ENCODE measurements at places on chromosomes 6 and 20.

DNA sequence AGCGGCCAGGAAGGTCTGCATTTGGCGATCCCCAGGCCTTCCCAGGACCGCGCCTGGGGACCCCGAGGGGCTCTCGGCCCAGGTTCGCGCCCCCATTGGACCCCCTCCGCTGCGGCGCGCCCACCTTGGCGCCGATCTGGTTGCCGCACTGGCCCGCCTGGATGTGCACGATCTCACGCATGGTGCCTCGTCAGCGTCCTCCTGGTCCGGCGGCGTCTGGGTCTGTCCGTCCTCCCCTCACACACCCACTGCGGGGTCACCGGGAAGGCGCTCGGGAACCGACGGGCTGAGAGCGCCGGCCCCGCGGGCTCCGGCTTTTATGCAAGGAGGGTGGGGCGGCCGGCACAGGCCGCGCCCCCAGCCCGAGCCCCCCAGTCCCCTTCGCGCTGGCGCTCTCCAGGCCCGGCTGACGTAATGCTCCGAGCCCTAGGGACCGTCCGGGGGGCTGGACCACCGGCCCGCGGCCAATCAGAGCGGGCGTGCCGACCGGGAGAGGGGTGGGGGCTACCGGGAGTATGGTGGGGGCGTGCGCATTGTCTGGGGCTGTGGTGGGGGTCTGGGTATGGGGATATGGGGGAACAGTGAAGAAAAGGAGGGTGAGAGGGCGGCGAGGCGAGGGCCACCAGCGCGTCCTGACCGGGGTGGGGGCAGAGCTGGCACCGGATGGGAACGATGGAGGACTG is at the start of gene TUBB2B:
Gene TUBB2B (minus strand): TSS at position 291 of the 683 bp plus-strand sequence. CDS start 110 bp downstream, at position 181.
- peak; percentile 69 for DNase-seq

- peak; percentile 79 for DNase-seq
Observed at GRCh38 chr20:63553933-63554290, at the start of gene FNDC11. FNDC11 (plus strand) TSS chr20:63554159; CDS start chr20:63555664, 1,505 bp downstream.

DNA sequence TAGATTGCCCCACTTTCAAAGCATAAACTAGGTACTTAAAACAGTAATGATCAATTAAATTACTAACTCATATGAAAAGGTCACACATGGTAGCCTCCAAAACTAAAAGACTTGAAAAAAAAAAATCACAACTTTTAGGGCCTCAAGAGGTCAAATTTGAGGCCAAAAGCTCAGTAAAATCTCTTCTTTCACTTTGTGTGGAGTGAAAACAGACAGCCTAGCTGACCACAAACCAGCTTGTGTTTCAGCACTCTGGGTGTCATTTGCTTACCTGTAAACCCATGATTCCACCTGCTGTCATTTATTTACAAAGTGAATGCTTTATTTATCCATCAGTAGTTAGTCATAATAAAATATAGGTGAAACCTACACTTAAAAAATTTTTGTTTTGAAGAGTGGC is 34.0 kb downstream of the GNAS start:
- DNase-seq, result no peak

GRCh38 chr20:23337312-23337711 is 13.3 kb upstream of the NXT1 start:
- DNase-seq, result no peak

DNA sequence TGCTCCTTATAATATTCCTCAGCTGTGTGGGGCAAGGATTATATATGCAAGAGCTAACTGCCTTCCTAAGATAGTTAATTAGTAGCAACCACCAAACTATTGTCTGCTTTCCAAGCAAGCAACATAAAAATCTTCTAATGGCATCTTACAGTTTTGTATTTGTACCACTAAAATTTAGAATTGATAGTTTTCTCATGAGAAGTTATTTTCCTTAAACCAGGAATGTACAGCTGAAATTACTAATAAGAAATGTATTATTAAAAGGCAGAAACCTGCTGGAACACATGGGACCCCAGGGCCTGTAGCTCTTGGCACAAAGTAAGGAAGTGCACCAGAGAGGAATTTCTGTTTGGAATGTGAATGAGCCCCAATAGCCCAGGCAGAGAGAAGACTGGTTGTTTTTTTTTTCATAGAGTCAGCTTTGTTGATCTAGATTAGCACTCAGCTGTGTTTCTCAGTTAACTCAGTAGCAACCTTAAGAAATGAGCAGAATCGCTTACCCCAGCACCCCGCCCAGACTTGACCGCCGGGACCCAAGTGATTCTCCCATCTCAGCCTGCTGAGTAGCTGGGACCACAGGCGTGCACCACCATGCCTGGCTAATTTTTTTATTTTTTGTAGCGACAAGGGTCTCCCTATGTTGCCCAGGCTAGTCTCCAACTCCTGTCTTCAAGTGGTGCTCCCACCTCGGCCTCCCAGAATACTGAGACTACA is 2.6 kb downstream of the MGME1 start:
- DNase-seq, result no peak

DNA sequence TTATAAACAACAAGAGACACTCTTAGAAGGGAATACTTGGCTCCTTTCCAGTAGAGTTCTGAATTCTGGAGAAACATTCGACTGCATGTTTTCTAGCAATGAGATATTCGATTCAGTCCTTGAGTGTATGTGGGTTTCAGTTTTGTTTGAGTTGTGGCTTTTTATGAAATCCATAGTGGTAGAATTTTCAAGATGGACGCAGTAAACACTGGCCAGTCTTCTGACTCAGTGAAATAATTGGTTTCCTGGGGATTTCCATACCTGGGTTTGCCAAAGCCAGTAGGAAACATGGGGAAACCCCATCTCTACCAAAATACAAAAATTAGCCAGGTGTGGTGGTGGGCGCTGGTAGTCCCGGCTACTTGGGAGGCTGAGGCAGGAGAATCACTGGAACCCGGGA is 273.5 kb upstream of the PLCB4 start:
- no peak for DNase-seq

DNA sequence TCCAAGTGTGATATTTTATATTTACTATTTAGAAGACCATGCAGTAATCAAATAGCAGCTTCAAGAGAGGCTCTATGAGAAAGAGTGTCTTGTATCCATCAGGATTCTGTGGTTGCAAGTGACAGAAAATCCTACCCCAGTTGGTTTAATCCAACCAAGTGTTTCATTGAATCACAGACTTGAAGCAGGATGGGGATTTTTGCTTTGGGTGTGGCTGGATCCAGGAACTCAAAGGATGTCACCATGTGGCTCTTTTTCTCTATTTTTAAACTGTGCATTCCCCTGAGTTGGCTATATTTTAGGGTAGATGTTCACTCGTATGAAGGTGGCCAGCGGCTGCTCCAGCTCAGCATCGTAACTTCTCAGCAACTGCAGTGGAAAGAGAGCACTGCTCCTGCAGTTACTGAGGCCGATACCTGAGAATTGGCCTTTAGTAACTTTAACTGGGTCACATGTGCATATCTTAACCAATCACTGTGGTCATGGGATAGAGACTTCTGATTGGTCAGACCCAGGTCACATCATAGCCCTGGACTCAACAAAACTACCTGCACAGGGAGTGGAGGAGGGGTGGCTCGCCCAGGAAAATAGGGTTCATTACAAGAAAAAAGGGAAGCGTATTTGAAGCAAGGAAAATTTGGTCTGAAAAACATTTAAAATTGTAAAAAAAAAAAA is 396.1 kb upstream of the SULF2 start:
- DNase-seq, result no peak

GRCh38 chr6:161395716-161396231 is 121.9 kb upstream of the AGPAT4 start:
- DNase-seq, result no peak

DNA sequence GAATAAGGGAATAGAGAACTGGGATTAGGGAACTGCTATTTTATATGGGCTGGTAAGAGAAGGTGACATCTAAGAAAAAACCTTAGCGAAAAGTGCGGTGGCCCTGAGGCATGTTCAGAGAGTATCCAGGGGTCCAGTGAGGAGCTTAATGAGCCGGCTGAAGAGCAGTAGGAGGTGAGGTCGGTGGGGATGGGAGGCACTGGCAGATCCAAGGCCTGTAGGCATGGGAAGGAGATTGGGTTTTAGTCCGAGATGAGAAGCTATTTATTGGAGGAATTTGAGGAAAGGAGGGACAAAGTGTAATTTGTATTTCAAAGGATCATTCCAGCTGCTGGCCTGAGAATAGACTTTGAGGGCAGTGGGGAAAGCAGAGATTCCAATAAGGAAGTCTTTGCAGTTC is 123.8 kb downstream of the QKI start:
- DNase-seq, result no peak

GRCh38 chr6:90199900-90200299 is 96.7 kb downstream of the BACH2 start:
- DNase-seq, result no peak

DNA sequence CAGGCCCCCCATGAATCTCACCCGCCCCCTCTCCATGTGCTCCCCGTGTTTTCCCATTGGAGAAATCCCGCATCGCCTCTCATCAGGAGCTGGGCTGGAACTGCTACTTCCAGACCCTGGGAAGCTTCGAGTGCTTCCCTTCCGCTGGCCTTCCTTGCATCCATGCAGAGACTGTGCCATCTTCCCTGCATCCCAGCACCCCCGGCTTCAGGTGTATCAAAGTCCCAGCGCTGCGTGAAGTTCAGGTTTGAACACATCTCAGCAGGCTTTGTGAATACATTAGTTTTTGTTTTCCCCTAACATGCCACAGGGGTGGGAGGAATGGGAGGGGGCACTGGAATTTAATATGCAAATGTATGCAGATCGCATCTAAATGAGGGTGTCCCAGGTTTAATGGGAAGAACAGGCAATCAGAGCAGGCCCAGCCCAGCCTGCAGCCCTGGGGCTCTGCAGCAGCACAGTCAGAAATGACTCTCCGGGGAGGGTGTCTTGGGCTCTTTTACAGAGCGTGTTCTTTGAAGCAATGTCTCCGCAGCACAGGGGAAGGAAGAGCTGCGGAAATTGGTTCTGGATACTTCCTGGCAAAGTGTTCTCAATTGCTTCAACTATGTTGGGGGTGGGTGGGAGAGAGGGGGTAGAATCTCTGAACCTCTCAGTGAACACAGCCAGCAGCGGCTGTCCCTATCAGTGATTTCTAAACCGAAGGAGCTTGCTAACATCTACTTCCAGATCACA is 8.3 kb upstream of the MMP9 start:
- no peak for DNase-seq

GRCh38 chr6:51526922-51527321 is 560.5 kb downstream of the PKHD1 start:
- DNase-seq, result no peak

- no peak for DNase-seq
Observed at GRCh38 chr20:1686151-1686748, 28.7 kb upstream of the SIRPG start.

DNA sequence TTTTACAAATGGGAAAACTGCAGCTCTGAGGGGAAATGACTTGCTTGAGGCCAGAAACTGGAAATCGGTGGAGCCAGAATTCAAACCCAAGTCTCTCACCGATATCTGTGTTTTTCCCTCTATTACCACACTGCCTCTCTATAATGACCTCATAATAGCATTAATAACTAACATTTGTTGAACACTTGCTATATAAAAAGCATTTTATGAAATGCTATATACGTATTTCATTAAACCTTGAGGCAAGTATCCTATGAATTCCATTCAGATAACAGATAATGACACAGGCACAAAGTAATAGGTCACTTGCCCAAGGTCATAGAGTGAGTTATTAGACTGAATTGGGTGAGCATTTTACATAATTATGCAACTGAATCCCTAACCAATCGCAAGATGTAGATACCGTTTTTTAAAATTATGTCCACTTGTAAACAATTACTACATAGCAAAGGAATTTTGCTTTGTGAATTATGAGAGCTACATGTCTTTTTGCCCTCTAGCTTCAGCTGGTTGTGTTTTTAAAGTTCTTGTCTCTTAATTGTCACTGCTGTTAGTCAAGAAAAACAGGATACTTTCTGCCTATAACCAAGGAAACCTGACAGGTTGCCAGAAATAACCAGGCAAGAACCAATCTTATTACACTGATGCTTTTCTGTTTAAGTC is 4.7 kb downstream of the DSN1 start:
- no peak for DNase-seq

DNA sequence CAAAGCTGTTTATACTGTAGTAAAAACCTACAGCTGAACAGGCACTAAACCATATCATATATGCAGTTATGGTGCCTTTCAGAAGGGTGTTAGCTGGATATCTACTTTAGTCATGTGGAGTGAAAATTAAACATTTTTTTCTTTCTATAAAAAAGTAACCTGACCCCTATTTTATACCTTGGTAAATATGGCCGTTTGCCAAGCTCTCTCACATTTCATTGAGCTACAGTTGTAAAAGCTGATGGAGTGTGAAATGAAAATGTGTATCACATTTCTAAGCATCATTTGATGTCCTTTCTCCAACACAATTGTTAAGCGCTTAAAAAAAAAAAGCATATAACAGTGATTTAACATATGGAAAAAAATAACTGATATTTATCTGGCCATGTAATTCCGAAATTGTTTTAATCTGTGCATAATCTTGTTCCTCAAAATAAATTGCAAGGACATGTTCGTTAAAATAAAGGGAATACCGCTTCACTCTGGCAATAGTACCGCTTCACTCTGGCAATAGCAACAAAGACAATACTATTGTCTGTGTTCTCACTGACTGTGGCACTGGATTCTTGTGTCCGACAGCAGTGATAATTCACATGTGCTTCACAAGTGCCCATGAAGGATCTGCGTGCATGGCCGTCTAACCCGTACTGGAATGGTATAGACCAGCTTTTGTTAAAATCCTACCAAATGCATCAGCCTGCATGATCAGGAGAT is 391.8 kb upstream of the SOX4 start:
- no peak for DNase-seq

GRCh38 chr6:1777921-1778685 is 168.4 kb downstream of the FOXC1 start:
- no peak for DNase-seq

- DNase-seq, result no peak
Observed at GRCh38 chr6:28656715-28657114, 131.0 kb downstream of the GPX5 start.

- DNase-seq, result no peak
Observed at GRCh38 chr6:79143320-79143898, 65.4 kb upstream of the PHIP start.

DNA sequence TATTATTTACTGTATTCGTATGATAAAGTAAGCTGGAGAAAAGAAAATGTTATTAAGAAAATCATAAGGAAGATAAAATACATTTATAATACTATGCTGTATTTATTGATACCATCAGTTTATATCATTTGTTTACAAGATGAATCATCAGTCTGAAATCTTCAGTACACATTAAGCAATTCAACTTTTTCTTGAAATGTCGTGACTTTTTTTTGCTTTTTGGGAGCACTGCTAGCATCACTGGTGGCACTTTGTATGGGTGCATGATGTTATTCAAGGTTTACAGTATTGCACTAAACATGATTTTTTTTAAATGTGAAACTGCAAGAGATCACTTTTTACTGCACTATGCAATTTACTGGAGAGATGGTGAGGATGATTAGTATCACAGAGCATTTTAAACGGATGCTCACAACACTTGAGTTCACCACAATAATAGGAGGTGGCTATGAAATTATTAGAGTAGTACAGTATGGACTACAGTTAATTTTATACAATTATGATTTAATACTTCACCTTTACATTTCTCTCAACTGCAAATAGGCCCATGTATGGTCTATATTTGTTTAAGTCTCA is 85.9 kb downstream of the SNAP25 start:
- DNase-seq, result no peak

DNA sequence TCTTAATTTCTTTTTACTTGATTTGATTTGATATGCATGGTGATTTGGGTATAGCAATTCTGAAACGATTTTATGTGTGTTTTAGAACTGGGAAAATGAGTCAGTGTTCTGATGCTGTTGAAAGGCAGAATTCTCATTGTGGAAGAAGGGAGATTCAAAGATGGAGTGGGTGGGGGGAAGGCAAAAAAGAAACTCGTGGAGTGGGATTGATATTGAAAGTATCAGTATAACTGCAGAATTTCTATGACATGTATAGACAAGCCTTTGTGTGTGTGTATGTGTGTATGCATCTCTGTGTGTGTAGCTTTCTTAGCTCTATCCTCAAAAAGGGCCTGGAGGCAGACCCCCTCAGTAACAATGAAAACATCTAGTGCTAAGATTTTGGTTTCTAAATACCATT is 184.3 kb upstream of the OLIG3 start:
- DNase-seq, result no peak

Data from right cardiac atrium (tissue), 5 donors.